Amniotic epithelial cell (primary cell): ENCODE measurements at places on chromosomes 5 and 9.

- DNase-seq: peak; percentile 30
These were observed 536 bp upstream of the COMMD10 start for GRCh38 chr5:116084287-116084691.

- DNase-seq: peak; percentile 16
These were observed 592.9 kb downstream of the SEMA5A start for GRCh38 chr5:8953016-8953415.

- peak; percentile 56 for DNase-seq
These were observed 118.5 kb upstream of the ERCC6L2 start for GRCh38 chr9:95756986-95757385.

DNA sequence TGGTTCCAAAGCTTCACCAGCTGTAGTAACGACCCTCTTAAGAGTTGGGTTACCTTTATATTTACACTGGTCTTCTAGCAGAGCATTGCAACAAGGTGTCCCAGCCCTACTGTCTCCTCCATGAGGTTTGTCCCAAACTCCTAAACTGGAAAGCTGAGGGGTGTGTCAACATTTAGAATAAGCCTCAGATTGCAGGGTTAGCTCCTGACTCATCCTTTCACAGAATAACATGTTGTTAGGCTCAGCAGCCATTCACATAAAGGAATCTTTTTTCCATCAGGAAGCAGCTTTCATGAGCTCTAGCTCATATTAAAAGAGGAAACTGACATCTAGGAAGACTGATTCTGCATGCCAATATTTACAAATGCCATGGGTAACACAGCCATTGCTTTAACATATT is 238.7 kb downstream of the EFNA5 start:
- peak; percentile 77 for DNase-seq

- DNase-seq: peak; percentile 42
These were observed 80.1 kb downstream of the EDIL3 start for GRCh38 chr5:84304599-84304998.

- no peak for DNase-seq
These were observed 275.9 kb downstream of the DMRTA1 start for GRCh38 chr9:22722492-22722891.

GRCh38 chr9:114123031-114123977 is 24.2 kb upstream of the KIF12 start:
- DNase-seq: no peak

GRCh38 chr9:116978155-116978554 is 291.1 kb downstream of the TRIM32 start:
- no peak for DNase-seq
